ENCODE measurements at places on chromosomes 11 and 22.

DNA sequence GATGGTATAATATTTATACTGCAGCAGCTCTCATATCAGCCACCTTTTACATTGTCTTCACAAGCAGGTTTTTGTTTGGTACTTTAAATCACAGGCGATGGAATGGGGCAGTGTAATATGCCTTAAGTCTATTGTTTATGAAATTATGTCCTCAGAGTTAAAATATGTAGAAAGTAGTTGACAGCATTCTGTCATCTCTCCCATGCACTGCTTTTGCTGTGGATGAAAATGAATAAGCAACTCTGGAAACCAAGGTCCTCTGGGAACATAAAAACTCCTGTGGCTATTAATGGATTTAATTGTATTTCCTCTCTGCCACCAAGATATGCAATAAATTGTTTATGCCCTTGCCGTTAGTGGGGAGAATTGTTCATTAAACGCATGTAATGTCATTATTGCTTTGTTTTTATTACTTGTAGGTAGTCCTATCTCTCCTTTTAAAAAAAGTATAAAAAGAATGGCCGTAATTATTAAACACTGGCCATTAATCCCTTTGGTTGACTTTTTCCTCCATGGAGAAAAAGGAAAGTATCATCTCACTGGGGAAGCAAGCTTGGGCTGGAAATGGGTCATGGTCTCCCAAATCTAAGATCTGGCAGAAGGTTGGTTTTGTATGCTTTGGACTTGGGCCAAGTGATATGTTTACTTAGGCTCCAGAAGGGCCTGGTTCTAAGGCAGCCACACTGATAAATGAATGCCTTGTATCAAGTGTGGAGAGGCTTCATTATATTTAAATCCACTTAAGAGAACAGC, 13.1 kb downstream of the PACS1 start:
- no peak for DNase-seq

GRCh38 chr11:75574698-75575602, 12.9 kb downstream of the SERPINH1 start:
- DNase-seq = no peak

DNA sequence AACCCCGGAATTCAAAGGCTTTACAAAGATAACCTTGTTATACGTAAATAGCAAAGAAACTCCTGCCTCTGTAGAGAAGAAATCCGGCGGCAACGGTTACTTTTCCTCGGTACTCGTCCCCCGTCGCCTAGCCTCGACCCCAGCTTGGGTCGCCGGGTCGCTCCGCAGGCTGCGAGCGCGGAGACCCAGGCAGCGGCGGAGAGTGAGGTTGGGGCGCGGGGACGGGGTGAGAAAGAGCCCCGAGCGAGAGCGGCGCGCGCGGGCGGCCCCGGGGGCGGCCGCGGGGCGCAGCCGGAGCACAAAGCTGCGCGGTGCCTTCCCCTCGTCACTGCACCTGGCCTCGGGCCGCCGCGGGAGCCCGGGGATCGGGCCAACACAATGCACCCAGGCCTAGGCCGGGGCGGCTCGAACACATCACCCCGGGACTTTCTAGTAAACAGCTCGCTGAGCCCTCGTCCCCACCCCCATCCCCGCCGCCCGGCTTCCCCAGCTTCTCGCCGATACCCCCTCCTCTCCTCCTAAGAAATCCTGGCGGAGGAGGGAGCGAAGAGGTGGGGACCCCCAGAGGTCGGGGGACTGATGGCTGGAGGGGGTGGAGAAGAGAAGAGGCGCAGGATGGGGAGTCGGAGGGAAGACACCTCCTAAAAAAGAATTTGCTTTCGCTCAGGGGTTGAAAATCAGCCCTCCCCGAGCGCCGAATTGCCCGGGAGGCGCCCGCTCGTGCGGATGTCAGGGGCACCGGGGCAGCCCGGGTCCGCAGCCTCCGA, 845 bp downstream of the MPPED2 start:
- DNase-seq = no peak

- DNase-seq = no peak
Observed at GRCh38 chr22:25380122-25380747, 160.8 kb downstream of the CRYBB2 start.

GRCh38 chr22:41356430-41357028, 25.2 kb upstream of the TEF start:
- no peak for DNase-seq

GRCh38 chr11:134100171-134100570, 31.3 kb downstream of the JAM3 start:
- no peak for DNase-seq

GRCh38 chr11:69659591-69659990, 15.6 kb downstream of the LTO1 start:
- DNase-seq = no peak

GRCh38 chr11:101091781-101092180, 37.8 kb downstream of the PGR start:
- no peak for DNase-seq

GRCh38 chr11:20059587-20060021, 100.7 kb downstream of the DBX1 start:
- DNase-seq = no peak

Measured in activated T-cell treated with anti-CD3 and anti-CD28 coated beads for 24 hours (primary cell).